ENCODE measurements at places on chromosomes 3 and 15. TPM values are rescaled to one million over a fixed set of nuclear protein-coding genes. Genes with fewer than 3 reads are reported as not detected.

- DNase-seq, result no peak
Measured at GRCh38 chr3:108428586-108428985, 81.8 kb downstream of the MYH15 start.

GRCh38 chr3:178310949-178311348 is 225.3 kb upstream of the KCNMB2 start:
- DNase-seq, result no peak

DNA sequence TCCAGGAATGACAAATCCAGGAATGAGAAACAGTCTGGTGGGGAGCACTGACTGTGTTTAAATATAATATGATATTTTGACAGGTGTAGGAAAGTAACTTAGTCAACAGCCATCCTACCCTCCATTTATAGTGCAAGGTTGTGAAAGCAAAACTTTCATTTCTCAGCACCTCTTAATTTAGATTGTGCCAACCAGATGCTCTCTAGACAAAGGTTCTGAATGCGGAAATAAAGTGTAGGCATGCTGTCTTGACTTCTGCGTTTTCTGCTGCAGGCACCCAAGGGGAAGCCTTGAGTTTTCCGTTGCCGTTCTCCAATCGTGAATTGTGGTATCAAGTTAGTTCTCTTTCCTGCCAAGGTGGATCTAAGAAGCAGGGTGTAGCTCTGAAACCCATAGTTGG is 261.9 kb upstream of the SUCLG2 start:
- no peak for DNase-seq

DNA sequence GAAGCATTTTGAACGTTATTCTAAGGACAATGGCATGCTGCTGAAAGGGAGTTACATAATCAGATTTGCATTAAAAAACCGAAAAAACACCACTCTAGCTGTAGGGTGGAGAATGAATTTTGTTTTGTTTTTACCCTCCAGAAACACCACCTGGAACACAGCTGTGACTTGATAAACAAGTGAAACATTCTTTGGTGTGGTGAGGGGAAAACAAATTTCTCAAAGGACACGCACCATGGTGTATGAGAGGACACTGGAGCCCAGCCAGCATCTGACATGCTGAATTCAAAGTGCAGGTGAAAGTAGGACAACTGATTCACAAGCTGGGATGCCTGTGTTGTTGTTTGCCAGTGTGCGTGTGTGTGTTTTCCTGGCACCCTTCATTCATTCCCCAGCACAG is 554.5 kb upstream of the TBL1XR1 start:
- no peak for DNase-seq

CYP8B1 gene
- 2.8 TPM for polyA plus RNA-seq

DNA sequence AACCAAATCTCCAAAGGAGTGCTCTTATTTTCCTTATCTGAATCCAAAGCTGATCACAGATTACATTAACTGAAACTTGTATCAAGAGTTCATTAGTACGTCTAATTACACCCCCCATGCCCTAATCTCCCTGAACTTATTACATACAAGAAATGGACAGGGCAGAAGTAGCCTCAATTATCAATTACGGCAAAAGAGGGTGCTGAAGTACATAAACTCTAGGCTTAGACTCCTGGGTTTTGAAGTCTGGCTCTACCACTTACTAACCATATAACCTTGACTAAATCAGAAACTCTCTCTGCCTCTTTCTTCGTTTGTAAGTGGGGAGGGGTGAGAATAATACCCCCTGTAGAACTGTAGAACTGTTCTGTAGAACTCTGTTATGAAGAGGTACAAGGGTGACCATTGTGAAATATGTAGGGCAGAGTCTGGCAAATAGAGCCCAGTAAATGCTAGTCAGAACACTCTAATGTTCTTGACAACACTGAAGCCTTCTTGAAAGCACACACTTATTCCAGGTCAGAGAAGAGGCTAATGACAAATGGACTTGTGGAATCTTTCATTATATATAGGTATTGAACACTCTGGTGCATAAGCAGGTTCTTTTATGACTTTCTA is 19.6 kb upstream of the OR5K4 start:
- no peak for DNase-seq

- DNase-seq, result no peak
Measured at GRCh38 chr15:26103002-26103404, 239.9 kb upstream of the ATP10A start.

Measured in HepG2 (cell line).